ENCODE measurements at places on chromosomes 3 and 15.

DNA sequence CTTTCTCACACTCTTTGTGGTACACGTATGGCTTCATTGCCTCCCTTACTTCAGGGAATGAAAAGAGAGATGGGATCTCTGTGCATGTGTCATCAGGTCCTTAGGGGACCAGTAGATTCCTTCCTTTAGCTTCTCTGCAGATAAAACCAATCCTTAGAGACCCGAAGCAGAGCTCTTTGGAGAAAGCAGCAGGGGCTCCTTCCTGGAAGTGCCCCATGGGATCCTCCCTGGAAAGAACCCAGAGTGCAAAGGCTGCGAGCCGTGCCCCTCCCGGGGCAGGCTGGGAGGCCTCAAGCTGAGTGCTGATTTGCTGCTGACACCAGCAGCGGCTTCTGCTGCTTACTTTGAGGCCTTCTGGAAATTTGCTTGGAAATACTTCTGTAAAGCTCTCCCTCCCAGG lies 328.6 kb upstream of the RGMA start:
- DNase-seq, result no peak

GRCh38 chr3:151962912-151963311 lies 89.5 kb downstream of the SUCNR1 start:
- no peak for DNase-seq

GRCh38 chr3:80606073-80606472 lies 838.3 kb upstream of the ROBO1 start:
- DNase-seq, result no peak

- DNase-seq, result no peak
Measured at GRCh38 chr15:52080031-52080430, 32.5 kb downstream of the BCL2L10 start.

DNA sequence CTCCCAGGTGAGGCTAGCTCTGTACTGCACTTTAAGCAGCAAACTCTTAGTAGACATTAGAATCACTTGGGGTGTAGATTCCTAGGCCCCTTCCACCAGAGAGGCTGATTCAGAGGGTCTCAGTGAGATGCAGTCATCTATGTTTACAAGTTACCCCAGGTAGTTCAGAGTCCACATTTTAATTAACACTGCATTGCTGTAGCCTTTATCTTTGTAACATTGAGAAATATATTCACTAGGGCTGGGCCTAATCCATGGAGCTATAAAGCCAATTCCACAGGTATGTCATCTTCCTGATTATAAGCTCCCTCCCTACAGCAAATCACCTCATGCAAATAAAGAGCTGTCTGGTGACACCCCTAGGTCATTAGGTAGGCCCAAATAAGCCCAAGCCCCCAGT lies 39.6 kb upstream of the STT3B start:
- no peak for DNase-seq

GRCh38 chr3:8886546-8886945 lies 76.7 kb downstream of the RAD18 start:
- no peak for DNase-seq

DNA sequence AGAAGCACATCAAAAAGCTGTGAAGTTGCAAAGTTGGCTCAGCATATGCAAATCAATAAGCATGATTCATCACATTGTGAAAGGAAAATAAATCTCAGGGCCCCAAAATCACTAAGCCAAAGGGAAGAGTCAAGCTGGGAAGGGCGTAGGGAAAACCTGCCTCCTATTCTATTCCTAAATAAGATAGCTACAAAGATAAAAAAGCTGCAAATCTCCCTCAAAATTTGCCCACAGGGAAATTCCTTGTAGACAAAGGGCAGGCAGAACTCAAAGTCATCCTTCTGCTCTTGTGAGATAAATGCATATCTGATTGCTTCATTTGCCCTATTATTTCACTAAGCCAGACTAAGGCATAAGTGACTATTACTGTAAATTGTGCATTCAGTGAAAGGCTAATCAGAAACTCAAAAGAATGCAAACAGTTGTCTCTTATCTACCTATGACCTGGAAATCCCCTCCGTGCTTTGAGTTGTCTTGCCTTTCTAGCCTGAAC lies 30.5 kb upstream of the CCNL1 start:
- DNase-seq, result no peak

- DNase-seq, result peak; percentile 85
Measured at GRCh38 chr3:58568572-58569286, 8.5 kb downstream of the FAM107A start.

DNA sequence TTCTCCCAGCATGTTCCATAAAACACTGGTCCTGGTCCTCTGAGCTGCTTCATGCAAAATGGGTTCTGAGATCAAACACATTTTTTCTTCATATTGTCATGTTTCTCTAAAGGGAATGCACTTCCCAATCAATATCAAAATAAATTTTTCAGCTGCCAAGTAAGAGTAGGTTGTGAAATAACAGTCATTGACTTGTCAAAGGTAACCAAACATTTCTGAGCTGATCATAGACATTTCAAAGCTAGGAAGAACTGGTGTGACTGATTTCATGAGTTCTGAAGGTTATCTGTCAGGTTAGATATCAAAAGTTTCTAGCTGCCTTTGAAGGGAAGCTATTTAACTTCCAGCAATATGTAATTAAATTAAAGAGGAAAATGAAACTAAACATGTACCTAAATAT lies 770.9 kb downstream of the TBL1XR1 start:
- no peak for DNase-seq

DNA sequence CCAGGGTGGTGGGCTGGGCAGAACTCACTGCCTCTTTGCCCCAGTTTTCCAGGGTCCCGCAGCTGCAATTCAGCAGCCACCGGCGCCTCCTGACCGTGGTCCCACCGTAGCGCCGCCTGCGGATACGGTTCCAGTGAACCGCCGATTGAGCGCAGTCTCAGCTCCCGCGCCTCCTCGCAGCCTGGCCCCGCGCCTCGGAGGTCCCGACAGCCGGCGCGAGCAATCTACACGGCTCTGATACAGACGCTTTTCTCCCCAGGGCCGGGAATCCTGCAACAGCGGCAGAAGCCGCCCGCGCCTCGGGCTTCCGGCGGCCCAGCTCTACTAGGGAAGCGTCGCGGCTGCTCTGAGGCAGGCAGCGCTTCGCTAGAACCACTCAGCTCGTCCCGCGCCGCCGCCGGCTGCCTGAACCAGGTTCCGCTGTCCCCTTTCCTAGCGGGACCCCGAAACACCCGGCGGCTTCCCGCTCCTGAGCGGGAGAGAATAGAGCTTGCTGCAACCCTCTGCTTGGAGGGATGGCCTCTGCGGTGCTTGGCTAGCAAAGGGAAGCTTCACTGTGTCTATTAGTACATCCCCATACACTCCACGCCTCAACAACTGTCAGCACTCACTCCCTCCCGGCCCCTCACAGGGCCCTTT lies 3.1 kb downstream of the FOXL2NB start:
- peak; percentile 18 for DNase-seq

- no peak for DNase-seq
Measured at GRCh38 chr3:166499636-166500035, 662.4 kb upstream of the BCHE start.

DNA sequence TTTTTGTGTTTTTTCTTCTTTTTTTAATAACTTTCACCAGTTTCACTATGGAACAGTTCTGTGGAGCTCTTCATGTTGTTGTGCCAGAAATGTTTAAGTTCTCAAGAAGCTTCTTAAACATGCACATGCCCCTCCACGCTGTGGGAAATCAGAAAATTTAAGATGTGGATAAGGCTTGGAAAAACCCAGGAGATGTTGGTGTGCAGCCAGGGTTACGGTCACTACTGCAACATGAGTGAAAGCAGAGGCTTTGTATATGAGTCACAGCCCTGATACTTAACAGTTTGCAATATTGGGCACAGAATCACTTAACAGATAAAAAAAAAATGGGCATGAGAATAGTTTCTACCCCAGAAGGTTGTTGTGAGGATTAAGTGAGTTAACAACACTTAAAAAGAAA lies 399.9 kb downstream of the LRTM1 start:
- DNase-seq, result no peak

DNA sequence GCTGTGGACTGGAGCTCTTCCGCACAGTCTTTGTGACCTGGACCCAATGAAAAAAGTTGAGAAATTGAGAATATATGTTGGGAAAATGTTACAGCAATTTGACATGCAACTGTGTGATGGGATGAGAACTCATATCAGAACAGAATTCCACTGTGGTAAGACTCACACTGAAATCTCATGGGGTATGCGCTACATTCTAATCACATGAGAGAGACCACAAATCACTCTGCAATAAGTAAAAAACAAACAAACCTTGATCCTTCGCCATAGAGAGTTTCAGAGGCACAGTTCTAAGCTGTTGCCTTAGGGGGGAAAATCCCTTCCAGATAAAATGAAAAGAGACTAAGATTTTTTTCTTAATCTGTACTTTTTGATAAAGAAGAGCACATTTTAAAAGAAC lies 37.3 kb downstream of the LMCD1 start:
- DNase-seq, result no peak

GRCh38 chr15:98530570-98530969 lies 117.8 kb upstream of the IGF1R start:
- no peak for DNase-seq

DNA sequence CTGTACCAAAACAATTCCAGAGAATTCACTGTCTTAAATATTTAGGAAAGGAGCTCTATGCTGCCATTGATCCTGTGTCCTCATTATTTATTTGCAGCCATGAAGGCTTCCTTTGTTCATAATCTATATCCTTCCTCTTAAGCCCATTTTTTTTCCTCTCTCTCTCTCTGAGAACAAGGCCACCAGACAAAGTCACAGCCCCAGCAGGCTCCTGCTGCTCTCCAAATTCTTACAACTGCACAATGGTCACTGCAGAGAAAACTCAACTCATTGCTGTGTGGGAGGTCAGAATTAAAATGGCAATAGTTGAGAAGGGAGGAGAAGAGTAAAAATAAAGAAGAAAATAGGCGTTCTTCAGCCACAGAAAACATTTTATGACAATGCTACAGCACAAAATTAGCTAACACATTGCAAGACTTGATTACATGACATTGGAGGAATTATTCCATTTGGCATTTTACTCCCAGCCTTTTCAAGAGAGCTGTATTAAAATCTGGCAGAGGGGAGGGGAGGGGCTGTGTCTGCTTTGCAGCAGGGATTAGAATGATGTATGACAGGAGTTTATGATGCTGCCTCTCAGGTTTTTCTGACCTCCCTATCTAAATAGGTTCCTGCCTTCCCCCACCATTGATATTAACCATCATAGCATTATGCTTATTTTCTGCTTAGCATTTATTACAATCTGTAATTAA lies 399.7 kb upstream of the THBS1 start:
- DNase-seq, result no peak

DNA sequence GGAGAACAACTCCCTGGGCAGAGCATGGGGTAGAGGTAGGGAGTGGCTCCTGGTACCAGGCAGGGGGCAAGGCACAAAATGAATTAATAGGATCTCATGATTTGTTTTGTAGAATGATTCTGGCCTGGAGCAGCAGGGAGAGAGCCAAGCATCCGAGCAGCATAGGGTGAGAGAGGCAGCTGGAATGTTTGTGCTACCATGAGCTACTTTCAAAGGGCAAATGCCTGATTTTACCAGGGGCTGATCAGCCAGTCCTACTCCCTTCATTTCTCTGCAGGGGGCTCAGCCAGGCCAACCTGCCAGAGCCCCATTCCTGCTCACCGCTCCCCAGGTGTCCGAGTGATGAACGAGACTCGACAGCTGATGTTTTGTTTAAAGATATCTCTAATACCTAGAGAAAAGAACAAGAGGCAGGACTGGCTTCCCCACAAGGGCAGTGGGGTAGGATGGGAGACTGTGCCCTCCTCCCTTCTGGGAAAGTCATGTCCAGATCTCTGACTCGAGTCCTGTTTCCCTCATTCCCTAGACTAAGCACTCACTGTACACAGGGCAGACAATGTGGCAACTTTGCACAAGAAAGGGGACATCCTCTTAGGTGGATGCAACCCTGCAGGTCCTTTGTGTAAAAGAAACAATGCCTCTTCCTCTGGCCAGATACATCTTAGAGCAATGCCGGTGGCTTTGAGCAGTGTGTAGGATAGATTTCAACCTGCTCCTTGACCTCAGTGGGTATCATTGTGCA lies 12.9 kb downstream of the DUOX2 start:
- no peak for DNase-seq

- DNase-seq, result no peak
Measured at GRCh38 chr3:112967828-112968227, 7.1 kb downstream of the CD200R1 start.

- DNase-seq, result no peak
Measured at GRCh38 chr3:152225201-152225600, 43.5 kb upstream of the MBNL1 start.

GRCh38 chr15:95450413-95450812 lies 880.1 kb upstream of the NR2F2 start:
- no peak for DNase-seq

Measured in activated CD4-positive, alpha-beta T cell treated with anti-CD3 and anti-CD28 coated beads, Interleukin-2, Interleukin-6, amounts not matched to agents 100 ng/mL and 50 ng/mL, durations not matched to agents 16 hours and 8 hours (primary cell).